ENCODE measurements at places on chromosomes 1 and 21.

DNA sequence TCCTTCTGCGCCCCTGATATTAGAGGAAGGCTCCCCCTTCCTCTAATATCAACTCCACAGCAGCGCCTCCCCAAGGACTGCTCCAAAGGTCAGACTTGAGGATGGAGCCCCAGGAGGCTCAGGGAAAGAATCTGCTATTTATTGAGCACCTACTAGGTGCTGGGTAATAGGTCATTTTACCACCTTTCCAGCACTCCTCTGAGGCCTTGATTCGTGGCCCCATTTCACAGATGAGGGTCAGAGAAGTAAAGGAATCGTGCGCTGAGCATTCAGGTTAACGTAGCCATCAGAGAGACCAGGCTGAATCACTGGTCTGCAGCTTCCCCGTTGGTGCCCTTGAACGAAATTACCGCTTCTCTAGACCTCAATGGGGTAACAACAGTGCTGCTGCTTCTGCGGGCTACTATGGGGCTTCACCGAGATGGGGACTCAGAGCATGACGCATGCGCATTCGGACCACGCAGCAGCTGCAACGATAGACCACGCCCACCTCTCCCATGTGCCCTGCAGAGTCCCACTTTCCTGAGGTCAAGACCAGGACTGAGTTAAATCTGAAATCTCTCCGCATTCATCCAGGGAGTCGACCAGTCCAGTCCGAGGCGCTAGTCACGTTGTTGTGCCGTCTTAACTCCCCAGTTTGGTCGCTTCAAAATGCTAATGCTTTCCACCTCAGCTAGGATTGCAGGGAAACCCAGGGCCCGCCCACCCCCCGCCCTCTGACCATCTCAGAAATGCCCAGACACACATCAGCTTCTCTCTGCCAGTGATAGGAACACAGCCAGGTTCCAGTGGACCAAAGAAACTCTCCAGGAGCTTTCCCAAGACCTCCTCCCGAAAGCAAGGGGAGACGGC, 12.9 kb downstream of the CAMK2N1 start:
- DNase-seq, result no peak

GRCh38 chr1:111468717-111469100, 5.1 kb upstream of the C1orf162 start:
- no peak for DNase-seq

DNA sequence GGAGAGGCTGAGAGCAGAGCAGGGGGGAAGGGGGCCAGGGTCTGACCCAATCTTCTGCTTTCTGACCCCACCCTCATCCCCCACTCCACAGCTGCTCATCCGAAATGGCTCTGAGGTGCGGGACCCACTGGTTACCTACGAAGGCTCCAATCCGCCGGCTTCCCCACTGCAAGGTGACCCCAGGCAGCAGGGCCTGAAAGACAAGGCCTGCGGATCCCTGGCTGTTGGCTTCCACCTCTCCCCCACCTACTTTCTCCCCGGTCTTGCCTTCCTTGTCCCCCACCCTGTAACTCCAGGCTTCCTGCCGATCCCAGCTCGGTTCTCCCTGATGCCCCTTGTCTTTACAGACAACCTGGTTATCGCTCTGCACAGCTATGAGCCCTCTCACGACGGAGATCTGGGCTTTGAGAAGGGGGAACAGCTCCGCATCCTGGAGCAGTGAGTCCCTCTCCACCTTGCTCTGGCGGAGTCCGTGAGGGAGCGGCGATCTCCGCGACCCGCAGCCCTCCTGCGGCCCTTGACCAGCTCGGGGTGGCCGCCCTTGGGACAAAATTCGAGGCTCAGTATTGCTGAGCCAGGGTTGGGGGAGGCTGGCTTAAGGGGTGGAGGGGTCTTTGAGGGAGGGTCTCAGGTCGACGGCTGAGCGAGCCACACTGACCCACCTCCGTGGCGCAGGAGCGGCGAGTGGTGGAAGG, 17.1 kb upstream of the HDAC1 start:
- DNase-seq, result no peak

DNA sequence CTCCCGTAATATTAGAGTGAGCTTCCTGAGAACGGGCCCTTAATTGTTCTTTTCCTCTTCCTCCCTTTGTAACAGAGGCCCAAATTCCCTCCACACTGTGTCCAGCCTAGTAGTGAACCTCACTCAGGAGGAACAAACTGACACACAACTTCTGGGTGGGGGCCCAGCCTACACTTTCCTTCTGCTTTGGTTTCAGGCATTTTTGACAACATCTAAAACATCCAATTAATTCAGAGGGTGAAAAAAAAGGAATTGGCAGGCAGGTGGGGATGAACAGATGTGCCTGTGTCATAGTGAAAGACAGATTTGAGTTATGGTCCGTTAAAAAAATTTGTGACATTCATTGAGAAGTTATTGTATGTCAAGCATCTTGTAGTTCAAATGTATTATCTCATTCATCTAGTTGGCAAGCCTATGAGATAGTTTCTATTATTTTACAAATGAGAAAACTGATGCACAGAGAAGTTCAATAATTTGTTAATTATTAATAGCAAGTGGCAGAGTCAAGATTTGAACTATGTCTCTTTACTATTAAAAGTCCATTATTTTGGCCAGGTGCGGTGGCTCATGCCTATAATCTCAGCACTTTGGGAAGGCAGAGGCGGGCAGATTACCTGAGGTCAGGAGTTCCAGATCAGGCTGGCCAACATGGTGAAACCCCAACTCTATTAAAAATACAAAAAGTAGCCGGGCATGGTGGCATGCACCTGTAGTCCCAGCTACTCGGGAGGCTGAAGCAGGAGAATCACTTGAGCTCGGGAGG, 41.6 kb upstream of the LRIG2 start:
- no peak for DNase-seq

DNA sequence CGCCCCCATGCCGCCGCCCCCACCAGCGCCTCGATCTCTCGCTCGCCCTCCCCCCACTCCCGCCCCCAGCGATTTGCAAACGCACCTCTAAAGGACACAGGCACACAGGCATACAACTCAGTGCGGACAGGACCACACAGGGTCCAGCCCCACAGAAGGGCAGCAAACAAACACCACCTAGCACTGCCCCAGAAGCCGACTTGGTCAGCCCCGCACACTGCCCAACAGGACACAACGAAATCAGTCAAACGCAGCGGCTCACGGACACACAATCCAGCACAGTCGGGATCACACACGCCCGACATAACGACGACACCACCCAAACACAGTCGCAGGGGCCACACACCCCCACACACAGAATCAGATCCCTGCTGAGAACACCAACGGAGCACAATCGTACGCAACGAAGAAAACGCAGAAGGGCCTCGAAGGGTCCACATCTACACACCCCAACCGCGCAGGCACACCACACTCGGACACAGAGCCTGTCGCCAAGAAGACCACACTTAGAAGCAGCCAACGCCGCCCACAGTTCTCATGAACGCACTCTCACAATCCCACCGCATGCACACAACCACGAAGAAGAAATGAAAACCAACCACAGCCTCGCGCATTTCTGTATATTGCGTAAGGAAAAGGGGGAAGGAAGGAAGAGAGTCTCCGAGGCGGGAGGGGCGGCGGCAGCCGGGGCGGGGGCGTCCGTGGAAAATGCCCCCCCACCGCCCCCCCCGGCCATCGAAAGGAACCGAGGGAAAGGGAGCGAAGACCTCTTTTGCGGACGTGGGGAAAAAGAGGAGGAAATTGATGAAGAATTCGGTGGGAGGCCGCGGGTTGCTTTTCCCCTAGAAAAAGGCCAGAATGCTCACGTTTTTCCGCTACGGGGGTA, 481 bp downstream of the TAL1 start:
- no peak for DNase-seq

GRCh38 chr1:3170561-3171453, 101.8 kb downstream of the PRDM16 start:
- no peak for DNase-seq

DNA sequence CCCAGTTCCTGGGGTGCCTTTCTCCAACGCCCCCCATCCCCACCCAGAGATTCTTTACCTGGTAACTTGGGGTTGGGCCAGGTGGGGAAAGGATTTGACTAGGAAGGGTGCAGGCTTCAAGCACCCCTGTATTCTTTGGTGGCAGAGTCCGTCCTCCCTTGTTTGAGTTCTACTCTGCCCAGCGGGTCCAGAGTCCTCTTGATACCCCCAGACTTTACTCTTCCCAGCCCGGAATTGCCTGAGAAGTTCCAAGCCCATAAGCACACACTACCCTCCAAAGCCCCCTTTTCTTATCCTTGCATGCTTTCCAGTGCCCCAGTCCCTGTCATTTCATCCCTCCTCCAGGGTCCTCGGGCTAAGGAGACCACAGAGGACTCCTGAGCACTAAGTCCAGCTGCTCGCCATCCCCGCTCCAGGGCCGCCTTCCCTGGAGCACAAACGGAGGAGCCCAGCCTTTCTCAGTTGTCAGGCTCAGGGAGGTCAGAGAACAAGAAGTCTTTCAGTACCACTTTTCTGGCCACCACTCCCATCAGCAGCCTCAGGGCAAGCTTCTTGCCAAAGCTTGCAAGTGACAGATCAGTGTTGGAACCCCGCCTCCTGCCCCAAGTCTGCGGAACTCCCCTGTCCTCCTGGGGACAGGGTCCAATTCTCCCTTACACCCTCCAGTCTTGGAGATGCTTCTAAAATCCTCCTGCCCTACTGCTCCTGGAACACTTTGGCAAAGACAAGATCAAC, 12.2 kb downstream of the SLC45A3 start:
- no peak for DNase-seq

GRCh38 chr1:88982055-88982454, 10.4 kb downstream of the KYAT3 start:
- DNase-seq, result no peak

DNA sequence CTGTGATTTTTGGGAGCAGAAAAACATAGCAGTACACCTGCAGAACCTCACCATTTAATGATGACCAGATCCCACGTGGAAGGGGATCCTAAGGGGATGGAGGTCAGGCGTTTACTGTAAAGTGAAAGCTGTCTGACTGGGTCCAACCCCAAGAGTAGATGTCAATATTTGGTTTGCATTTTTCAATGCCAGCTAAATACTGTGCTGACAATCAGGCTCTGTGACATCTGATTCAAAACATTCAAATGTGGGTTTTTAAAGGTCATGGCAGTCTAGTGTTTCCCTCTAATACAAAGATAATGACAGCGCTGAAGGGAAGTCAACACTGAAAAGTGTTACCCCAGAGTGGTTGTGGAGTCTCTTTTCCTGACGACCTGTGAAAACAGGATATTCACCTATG, 68.1 kb downstream of the SPAG17 start:
- no peak for DNase-seq

DNA sequence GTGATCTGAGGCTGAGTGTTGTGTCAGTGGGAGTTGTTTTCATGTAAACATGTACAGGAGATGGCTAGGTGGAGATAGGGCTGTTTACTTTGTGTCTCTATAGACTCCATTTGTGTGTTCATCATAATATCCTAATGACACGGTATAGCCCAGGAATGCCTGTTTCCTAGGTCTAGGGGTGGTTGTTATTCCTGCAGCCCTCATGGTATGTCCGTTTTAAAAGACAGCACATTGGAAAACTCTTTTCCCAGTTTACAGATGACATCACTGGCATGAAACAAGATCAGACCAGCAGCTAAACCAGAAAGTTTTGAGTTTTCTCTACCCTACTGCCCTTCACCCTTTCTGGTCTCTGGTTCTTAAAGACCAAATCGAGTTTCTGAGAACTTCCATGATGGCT, 227.3 kb upstream of the TMEM51 start:
- DNase-seq, result no peak

DNA sequence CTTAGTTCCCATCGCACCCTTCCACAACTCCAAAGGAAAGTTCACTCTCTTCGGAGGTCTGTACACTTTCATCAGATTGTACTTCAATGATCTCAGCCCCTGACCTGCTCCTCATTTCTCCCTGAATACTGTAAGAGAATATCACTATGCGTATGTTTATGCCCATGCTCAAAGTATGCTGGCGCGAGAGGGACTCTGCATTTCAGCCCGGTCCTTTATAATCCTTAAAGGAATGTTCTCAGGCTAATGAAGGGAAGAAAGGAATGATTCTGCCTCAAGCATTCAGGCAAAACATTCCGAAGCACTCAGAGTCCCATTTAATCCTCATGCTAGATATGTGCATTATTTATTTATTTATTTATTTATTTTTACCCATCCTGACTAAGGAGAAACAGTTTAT, 76.8 kb downstream of the PLD5 start:
- no peak for DNase-seq

DNA sequence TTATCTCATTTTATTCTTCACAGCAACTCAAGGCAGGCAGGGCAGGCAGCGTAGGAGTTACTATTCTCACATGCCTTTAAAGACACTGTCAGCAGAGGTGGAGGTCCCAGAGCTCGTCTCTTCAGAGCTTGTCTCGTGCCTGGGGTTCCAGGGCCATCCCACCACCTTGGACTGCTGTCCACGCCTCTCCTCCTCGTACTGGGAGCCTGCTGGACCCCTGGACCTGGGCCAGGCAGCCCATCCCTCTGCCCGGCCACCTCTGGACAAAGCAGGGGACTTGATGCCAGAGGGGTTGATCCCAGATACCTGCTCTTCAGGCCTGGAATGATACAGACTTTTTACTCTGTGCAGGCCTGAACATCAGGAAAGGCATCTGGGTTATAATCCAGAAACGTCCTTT, 546.8 kb downstream of the KIF26B start:
- DNase-seq, result no peak

GRCh38 chr1:95953015-95953414, 719.0 kb downstream of the RWDD3 start:
- no peak for DNase-seq

- no peak for DNase-seq
These were observed 80.0 kb downstream of the DYRK1A start for GRCh38 chr21:37446552-37446951.

GRCh38 chr1:153510984-153511410, 24.8 kb downstream of the S100A6 start:
- DNase-seq, result no peak

- DNase-seq, result no peak
These were observed 10.5 kb downstream of the SNAP47 start for GRCh38 chr1:227745568-227746265.

DNA sequence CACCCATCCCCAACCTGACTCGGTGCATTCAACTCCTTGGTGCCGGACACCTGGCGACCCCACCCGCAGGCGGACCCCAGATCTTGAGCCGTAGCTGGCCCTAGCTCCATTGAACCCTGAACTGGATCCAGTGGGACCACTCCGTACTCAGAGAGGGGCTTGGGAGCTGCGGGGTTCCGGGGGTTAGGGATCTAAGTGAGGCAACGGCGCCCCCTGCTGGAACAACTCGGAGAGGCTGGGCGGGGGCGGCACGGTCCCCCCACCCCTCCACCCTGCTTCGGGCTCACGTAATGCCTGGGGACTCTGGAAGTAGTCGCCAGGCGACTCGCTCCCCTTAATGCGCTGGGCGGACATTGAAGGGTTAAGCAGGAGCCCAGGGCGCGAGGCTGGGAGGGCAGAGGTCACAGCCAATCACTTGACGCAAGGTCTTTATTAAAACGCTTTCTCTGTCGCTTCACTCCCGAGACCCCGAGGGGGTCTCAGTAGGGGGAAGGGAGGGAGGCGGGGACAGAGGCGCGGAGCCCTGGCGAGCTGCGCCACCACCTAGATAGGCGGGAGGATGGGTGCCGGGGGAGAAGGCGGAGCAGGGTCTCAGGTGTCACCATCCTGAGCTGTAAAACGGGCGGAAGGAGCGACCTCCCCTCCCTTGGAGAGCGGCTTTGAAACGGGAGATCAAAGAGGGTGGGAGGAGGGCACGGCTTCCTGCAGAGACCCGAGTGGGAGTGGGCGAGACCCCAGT, 704 bp upstream of the CRABP2 start:
- no peak for DNase-seq
